ENCODE measurements at places on chromosomes 2 and 18.

- no peak for DNase-seq
These were observed 469.0 kb upstream of the POU3F3 start for GRCh38 chr2:104384961-104385360.

GRCh38 chr2:238722883-238723282 lies 125.0 kb upstream of the TWIST2 start:
- no peak for DNase-seq

DNA sequence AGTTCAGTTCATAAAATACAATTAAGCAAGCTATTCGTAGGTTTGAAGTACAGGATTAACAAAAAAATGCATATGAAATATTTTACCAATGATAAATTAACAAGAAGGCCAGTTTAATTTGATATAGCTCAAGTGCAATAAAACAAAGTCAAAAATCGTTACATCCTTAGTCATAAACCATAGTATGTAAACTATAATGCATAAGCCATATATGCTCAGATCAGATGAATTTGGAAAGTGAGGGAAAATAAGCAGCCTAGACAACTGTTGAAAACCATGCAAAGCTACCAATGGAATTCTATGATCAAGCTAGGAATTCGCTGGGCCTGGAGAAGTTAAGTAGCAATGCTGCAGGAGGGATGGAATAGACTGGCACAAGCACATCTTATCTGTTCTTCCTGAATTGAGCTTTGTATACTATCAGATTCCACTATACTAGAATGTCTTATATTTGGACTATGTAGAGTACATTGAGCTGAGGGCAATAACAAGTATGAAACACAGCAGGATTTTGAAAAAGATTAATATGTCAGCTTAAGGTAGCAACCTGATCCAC lies 682.0 kb downstream of the IRS1 start:
- no peak for DNase-seq

DNA sequence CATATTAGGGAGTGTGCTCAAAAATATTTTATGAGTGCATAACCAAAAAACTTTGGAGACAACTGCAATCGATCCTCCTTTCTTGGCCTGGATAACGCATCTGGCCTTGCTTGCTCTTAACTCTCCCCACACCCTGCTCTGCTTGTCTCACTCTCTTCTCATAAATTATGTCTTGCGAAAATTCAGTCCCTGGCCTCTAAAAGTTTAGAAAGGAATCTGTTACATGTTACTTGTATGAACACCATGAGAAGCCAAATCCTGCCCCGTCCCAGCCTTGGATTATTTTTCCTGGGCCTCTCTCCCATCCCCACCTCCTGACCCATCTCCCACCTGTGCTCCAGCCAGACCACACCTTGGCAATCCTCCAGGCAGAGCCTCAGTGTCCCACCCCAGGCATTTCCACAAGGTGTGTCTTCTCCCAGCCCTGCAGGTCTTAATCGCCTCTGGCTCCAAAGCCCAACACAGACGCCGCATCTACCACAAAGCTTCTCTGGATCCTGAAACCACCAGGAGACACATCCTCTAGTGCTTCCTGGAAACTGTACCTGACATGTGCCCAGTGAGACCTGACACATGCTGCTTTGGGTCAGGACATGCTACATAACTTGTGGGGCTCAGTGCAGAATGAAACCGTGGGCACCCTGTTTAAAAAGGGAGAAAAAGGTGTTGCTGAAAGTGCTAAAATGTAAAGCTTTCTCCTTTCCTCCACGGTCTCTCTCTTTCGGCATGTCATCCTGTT lies 99.6 kb upstream of the ST3GAL5 start:
- no peak for DNase-seq

DNA sequence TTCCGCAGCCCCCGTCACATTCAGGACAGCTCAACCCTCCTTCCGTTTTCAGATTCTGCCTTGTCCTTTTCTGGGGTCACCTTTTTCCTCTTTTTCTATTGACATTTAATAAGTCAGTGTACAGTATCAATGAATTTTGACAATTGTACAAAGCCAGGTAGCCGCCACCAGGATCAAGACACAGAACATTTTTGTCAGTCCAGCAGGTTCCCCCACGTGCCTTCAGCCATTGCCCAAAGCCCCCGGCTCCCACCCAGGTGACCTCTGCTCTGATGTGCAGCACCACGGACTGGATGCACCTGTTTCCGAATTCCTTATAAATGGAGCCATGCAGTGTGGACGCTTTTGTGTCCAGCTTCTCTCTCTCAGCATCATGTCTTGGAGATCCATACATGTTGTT lies 30.0 kb downstream of the CROCC2 start:
- DNase-seq, result no peak

GRCh38 chr18:76720683-76721082 lies 101.7 kb upstream of the ZNF236 start:
- DNase-seq, result no peak

DNA sequence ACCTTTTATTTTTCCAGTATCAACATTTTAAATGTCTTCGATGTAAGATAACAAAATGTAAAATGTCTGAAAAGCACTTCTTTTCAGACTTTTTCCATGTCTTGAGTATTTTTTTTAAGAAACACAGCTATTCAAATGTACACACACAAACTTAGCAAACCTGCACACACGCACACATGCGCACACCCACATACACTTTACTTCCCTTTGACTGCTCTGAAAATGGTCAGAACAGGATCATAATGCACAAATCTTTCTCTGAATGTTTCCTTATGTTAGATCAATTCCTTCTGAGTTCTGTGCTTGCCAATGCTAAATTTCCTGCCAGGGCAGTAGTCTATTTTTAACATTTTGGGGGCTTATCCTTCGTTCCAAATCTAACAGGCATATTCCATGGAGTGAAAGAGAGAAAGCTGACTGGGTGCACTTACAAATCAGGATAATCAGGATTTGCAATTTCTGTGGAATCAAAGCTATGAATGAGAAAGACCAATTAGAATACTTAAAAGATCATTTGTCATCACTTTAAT lies 136.3 kb downstream of the ZEB2 start:
- DNase-seq, result no peak

GRCh38 chr18:23380001-23380550 lies 73.0 kb upstream of the RIOK3 start:
- DNase-seq, result no peak

GRCh38 chr18:30457156-30457555 lies 585.4 kb downstream of the DSC3 start:
- no peak for DNase-seq

GRCh38 chr2:211068108-211068780 lies 511.8 kb downstream of the CPS1 start:
- no peak for DNase-seq

- no peak for DNase-seq
These were observed 84.6 kb downstream of the MYO1B start for GRCh38 chr2:191329841-191330240.

GRCh38 chr2:33526132-33526531 lies 49.7 kb downstream of the RASGRP3 start:
- DNase-seq, result no peak

- DNase-seq, result no peak
These were observed 168.1 kb downstream of the SETBP1 start for GRCh38 chr18:44848644-44849335.

DNA sequence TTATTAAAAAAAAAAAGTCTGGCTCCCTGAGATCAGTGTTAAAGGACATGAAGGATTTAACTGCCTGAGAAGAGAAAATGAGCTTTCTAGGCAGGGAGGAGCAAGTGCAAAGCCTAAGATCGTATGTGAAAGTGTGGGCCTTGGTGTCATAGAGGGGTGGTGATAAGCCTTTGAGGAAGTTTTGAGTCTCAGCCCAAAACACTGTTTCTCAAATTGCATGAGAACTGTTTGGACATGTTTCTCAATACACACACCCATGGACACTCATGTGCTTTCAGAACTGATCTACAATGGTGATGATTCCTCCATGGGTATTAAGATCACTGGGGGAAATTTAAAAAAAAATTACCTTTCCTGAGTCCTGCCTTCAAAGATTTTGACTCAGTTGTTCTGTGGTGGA lies 336.7 kb upstream of the RND3 start:
- DNase-seq, result no peak

DNA sequence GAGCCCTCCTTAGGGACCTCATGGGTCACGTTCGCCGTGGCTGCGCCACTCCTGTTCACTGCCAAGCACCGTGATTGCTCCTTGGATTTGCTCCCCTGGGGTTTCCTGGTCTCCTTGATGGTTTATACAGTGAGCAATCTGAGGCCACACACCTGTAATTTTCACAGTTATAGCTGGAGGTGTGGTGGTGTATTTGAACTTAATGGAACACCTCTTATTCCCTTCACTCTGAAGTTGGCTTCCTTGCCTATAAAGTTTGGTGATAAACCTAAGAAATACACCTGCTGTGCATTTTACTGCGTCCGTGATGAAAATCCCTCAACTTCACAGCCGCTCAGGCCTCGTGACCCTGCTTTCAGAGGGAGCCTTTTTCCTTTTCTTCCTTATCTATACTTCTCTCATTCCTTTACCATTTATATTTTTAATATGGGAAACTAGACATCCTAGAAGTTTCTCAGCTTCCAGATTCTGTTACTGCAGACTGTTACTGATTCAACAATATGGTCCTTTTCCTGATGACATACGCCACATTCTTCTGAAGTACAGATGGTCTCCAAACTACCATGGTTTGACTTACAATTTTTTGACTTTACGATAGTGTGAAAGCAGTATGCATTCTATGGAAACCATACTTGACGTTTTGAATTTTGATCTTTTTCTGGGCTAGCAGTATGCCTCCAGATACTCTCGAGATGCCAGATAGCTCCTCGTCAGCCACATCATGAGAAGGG lies 8.6 kb downstream of the ATG4B start:
- no peak for DNase-seq

DNA sequence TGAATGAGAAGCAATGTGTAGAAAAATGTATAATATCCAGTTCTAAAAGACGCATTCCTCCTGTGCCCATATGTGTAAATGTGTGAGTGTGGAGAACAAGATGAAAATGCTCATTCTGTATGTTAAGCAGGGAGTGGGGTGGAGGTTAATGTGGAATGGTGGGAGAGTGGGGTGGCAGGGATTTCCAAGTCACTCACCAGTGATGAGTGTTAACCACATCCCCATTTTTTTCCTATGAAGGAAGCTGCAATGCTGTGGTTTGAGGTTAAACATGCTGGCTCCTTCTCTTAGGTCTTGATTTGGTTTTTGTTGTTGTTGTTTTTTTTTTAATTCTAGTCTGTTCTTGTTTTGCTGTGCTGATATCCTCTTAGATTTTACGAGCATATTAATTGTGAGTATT lies 169.4 kb downstream of the NEDD4L start:
- DNase-seq, result no peak

DNA sequence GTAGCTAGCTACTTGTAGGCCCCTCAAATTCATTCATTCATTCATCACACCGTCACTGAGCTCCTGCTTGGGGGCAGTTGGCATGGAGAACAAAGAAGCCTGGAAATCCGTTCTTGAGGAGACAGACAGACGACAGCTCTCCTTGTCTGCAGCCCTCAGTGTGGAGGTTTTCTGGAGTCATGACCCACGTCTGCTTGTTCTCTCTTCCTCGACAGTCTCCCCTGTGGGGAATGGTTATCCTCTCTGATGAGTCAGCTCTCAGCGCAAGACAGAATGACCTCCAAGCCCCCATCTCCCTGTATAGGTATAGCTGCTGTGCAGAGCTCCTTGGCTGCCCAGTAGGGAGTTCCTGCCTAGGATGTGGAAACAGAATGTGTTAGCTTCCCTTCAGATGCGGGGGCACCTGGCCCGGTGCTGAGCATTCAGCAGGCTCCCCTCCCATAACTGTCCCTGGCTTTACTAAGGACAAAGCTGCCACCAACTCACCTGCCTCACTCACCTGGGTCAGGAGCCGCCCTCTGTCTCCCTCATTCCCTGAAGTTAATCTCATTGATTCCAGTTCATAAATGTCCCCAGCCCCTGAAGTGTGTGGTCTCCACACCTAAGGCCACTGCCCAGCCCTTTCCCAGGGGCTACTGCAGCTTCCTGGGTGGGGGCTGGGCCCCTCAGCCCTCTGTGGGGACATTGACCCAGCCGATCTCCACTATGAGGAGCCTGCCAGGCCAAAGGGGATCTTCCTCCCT lies 124.7 kb downstream of the ACKR3 start:
- no peak for DNase-seq

- no peak for DNase-seq
These were observed 85.3 kb downstream of the EPAS1 start for GRCh38 chr2:46382331-46383112.

DNA sequence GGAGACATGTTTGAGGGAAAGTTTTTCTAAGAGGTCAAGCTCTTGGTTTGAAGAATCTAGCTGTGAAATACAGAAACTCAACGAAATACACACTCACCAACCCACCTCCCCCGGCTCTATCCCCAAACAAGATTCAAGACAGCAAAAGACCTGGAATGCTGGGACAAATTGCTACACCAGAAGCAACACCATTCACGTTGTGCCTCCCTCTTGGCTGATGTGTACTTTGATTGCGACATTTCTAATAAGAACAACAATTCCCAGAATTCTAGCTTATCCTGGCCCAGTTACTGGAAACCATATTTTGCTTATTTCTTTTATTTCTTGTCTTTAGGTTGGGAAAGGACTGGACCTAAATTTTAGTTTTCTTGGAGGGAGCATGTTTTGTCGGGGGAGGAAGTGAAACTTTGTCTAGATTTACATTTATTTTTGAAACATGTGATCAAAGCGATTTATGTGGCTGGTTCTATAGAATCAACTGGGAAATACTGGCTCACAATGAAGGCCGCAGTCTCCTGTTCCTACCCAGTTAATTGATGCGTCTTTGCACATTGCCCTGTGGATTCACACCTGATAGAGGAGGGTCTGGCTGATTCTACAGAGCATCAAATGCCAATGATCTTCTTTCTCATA lies 29.6 kb upstream of the LPIN1 start:
- no peak for DNase-seq

- DNase-seq, result no peak
These were observed 17.6 kb downstream of the FMNL2 start for GRCh38 chr2:152352616-152353015.

DNA sequence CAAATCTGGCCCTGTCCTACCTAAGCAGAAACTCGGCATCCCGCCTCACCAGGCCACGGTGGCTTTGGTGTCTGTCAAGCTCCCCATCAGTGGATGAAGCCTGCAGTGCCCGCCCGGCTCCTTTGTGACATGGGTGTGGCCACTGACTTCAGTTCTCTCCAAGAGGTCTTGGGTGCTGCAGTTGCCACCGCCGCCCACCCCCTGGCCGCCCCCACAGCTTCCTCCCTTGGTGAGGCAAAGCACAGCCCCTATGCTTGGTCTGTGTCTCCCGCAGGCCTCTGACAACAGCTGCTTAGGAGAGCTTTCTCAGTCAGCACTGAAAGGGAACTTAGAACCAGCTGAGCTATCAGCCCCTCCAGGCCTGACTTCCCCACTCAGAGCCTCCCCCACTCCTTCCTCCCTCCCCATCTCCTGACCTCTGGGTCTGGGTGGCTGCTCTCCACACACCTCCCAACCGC lies 22.9 kb upstream of the GPR55 start:
- no peak for DNase-seq

GRCh38 chr2:46062637-46063412 lies 234.4 kb upstream of the EPAS1 start:
- DNase-seq, result peak; percentile 41

All from NCI-H2029 treated with DMSO at 0.1 percent for 48 hours (cell line).